ENCODE measurements at places on chromosomes 4 and X. TPM values are rescaled to one million over a fixed set of nuclear protein-coding genes. Genes with fewer than 3 reads are reported as not detected.

DNA sequence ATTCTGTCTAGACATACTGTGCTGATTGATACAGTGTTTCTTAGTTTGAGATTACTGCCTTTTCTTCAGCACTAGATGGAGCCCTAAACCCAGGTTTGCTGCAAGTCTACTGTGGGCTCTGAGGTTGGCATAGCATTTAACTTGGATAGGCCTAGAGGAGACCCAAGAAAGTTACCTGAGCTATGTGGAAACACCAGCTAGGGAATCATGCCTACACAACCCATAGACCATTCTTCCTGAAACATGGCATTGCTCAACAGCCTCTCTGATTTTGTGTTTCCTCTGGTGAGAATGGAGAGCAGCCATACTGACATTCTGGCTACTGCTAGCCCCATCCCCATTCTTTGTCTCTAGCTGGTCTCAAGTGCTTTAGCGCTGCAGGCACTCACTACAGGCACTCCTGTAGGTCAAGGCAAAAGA is 287.7 kb upstream of the PCDH18 start:
- DNase-seq: no peak

GRCh38 chr4:73499996-73500765 is 18.6 kb downstream of the AFM start:
- DNase-seq: no peak

- DNase-seq: no peak
Observed at GRCh38 chr4:152946446-152946845, 10.3 kb downstream of the FHDC1 start.

GRCh38 chr4:15297344-15297743 is 130.5 kb upstream of the C1QTNF7 start:
- no peak for DNase-seq

GRCh38 chr4:112328734-112329130 is 31.6 kb downstream of the ALPK1 start:
- DNase-seq: no peak

- DNase-seq: no peak
Observed at GRCh38 chrX:113470166-113470565, 629.5 kb upstream of the AMOT start.

CFI gene
- total RNA-seq: 3.7 TPM

PABPC5 gene
- total RNA-seq: 0.38 TPM

RHOXF1 gene
- not detected for total RNA-seq
